GM23248 (cell line): ENCODE measurements at places on chromosomes 11 and 22. TPM values are rescaled to one million over a fixed set of nuclear protein-coding genes. Genes with fewer than 3 reads are reported as not detected.

DNA sequence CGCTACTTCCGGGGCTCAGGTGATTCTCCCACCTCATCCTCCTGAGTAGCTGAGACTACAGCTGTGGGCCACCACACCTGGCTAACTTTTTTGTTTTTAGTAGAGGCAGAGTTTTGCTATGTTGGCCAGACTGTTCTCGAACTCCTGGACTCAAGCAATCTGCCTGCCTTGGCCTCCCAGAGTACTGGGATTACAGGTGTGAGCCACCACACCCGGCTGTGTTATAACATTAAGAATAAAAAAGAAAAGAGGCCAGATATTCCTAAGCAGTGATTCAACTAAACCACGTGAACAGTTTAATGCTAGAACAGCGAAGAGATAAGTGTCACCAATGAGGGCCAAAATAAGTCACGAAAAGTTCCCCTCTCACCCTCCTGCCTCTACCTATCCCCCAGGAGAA, 3.7 kb downstream of the PRDM10 start:
- H3K36me3 ChIP-seq = no peaks in the 10 kb centered on the region
- H3K4me1 ChIP-seq = peaks cover 10% of the 10 kb centered on the region
- H3K27me3 ChIP-seq = no peaks in the 10 kb centered on the region

DNA sequence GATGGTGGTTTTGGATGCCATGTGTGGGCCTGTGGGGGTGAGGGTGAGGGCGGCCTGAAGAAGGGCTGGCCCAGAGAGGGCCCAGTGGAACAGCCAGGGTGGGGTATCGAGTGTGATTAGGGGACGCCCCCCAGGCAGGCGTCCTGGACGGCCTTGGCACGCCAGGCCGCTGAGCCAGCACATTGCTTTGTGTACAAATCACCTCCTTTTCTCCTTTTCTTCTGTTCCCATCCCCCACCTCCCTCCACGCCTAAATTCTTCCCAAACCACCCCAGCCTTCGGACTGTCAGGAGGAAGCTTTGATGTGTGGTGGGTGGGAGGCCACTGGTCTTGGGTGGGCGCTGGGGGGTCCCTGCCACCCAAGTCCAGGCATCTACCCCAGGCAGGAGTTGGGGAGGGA, 7.8 kb upstream of the CD248 start:
- H3K27me3 ChIP-seq = no peaks in the 10 kb centered on the region
- peaks cover 57% of the 10 kb centered on the region for H3K4me1 ChIP-seq
- H3K27ac ChIP-seq = peak overlapping the region; percentile 73
- H3K4me3 ChIP-seq = no peak overlapping the region
- no peaks in the 10 kb centered on the region for H3K36me3 ChIP-seq

- H3K27me3 ChIP-seq = no peaks in the 10 kb centered on the region
- no peak overlapping the region for H3K4me3 ChIP-seq
- H3K36me3 ChIP-seq = no peaks in the 10 kb centered on the region
- H3K27ac ChIP-seq = no peak overlapping the region
- peaks cover 7% of the 10 kb centered on the region for H3K4me1 ChIP-seq
- DNase-seq = no peak
Observed at GRCh38 chr22:46574438-46574992, 37.1 kb upstream of the CELSR1 start.

DNA sequence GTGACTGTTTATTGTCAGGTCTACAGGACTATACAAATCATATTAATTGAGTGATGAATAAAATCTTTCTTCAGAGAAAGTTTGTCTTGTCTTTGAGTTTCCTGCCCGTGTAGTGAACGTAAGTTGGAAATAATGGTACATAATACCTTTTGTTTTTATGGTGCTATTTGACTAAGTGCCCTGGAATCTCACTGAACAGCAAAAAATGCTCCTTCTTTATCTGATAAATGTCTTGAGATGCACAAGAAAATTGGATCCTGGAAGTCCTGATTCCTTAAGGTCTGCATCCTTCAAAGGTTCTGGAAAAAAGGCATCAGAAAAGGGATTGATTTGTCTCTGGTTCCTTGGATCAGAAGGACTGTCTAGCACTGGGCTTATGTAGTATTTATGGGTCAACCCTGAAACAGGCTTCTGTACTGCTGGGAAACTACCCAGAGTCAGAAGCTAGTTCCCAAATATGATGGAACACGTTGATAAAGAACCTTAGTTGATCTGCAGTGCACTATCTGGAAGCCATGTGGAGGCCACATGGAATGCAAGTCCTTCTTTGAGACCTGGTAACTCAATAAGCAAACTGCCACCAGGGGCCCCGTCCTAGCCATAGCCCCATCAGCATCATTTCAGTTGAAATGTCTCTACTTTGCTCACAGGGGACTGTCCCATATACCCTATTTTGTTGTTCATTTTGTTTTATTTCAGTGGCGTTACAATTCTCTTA, 100.6 kb upstream of the CD44 start:
- H3K4me1 ChIP-seq = peaks cover 42% of the 10 kb centered on the region
- no peaks in the 10 kb centered on the region for H3K27me3 ChIP-seq
- H3K4me3 ChIP-seq = no peak overlapping the region
- no peaks in the 10 kb centered on the region for H3K36me3 ChIP-seq
- no peak for DNase-seq

DNA sequence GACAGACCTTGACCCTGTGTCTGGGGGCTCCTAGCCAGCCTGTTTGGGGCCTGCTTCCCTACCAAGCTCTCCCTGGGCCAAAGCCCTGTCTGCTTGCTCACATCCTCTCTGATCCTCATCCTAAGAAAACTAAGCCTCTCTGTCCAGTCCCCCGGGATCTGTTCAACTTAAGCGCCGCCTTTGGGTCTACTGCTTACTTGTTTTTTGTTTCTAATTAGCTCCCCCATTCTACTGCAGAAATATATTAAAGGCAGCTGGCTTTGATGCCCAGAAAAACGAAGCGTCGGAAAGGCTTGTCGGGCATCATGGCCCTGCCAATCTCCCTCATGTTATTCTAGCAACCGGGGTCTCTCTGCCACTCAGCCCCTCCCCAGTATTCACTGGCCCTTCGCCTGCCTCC, 3.4 kb downstream of the DSCAML1 start:
- H3K4me1 ChIP-seq = no peaks in the 10 kb centered on the region
- no peak overlapping the region for H3K4me3 ChIP-seq
- DNase-seq = no peak
- peaks cover 42% of the 10 kb centered on the region for H3K27me3 ChIP-seq

DNA sequence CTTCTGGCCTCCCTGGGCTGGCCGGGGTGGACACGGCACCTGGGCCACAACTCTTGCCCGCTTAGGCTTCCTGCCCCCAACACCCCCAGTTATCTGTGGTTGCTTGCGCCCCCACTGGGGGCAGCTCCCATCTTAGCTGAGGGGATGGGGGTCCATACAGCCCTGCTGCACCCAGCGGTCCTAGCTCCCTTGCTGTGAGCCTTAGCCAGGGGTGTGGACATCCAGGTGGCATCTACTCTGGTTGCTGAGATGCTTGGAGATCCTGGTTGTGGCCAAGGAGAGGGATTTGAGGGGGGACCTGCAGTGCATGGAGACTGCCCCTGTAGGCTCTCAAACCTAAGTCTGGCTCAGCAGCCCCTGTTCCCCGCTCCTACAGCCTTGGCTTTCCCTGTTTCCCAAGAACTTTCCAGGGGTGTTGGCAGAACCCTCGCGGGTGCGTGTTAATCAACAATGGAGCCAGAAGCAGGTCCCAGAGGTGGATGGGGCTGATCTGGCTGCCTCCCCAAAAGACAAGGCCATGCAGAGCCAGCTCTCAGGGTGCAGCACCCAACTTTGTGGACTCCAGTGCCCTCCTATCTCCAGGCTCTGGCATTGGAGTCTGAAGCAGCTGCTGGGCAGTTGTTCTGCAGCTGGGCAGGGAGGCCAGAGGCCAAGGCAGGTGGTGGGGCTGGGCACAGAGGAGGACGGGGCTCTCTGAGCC, 3.3 kb downstream of the KCNQ1 start:
- peaks cover 44% of the 10 kb centered on the region for H3K27me3 ChIP-seq
- no peaks in the 10 kb centered on the region for H3K36me3 ChIP-seq
- no peak overlapping the region for H3K4me3 ChIP-seq
- no peaks in the 10 kb centered on the region for H3K4me1 ChIP-seq

DNA sequence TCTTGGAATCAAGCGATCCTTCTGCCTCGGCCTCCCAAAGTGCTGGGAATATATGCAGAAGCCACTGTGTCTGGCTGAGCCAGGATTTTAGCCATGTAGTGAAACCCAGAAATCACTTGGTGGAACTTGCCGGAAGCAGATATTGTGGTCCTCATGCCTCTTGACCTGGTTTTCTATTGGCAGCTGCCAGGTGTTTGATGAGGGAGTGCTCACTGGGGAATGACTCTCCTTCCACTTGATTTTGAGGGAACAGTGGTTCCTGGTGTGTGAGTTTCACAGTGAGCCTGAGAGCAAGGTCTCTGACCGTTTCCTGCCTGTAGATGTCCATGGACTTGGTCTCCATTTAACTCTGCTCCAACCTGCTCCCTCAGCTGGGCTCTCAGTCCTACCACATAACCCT, 34.7 kb upstream of the ELF5 start:
- H3K4me1 ChIP-seq = no peaks in the 10 kb centered on the region
- DNase-seq = no peak
- no peak overlapping the region for H3K4me3 ChIP-seq
- no peaks in the 10 kb centered on the region for H3K36me3 ChIP-seq

- H3K4me3 ChIP-seq = no peak overlapping the region
- DNase-seq = no peak
- no peaks in the 10 kb centered on the region for H3K27me3 ChIP-seq
- peaks cover 34% of the 10 kb centered on the region for H3K4me1 ChIP-seq
Observed at GRCh38 chr22:40198733-40199132, 21.0 kb downstream of the TNRC6B start.

DNA sequence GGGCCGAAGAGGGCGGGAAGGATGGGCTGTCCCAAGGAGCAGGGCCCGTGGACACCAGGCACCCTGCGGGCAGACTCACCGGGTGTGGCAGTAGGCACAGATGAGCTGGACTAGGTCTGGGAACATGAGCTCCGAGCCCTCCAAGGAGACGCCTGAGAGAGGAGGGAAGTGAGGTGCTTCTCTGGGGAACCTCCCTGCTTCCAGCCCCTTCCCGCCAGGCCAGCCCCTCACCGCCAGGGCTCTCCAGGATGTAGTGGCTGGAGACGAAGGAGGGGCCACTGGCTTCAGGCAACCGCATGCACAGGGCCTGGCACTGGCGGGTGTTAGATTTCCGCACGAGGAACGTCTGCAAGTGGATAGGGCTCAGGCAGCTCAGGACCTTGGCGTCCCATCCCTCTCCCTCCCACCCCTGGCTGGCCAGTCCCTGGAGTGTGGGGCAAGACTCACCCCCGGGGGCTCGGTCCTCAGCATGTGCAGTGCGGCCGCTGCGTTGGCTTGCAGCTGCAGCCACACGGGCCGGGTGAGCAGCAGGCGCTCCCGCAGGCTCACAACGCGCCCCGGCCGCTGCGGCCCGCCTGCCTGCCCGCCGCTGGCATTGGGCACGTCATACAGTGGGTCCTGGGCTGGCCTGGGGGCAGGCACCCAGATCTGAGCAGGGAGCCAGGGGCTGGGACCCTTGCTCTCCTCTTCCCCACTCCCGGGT, 552 bp downstream of the RIN1 start:
- DNase-seq = peak; percentile 80
- peaks cover 10% of the 10 kb centered on the region for H3K4me1 ChIP-seq
- H3K27ac ChIP-seq = peak overlapping the region; percentile 99
- H3K4me3 ChIP-seq = peak overlapping the region; percentile 91
- H3K36me3 ChIP-seq = no peaks in the 10 kb centered on the region; the same call in 1 of the 2 replicates
- H3K27me3 ChIP-seq = no peaks in the 10 kb centered on the region

GRCh38 chr11:120125024-120125423, 12.9 kb downstream of the TRIM29 start:
- H3K27me3 ChIP-seq = no peaks in the 10 kb centered on the region
- H3K4me1 ChIP-seq = peaks cover 20% of the 10 kb centered on the region
- peak; percentile 85 for DNase-seq
- no peak overlapping the region for H3K27ac ChIP-seq
- no peak overlapping the region for H3K4me3 ChIP-seq

GRCh38 chr22:31447337-31447736, 42.3 kb downstream of the EIF4ENIF1 start:
- H3K4me3 ChIP-seq = no peak overlapping the region
- peaks cover 18% of the 10 kb centered on the region for H3K36me3 ChIP-seq
- peak; percentile 13 for DNase-seq
- H3K27me3 ChIP-seq = no peaks in the 10 kb centered on the region
- 0 out of 2 replicates have a peak, but pooled peaks cover 4% of the 10 kb centered on the region for H3K4me1 ChIP-seq

DNA sequence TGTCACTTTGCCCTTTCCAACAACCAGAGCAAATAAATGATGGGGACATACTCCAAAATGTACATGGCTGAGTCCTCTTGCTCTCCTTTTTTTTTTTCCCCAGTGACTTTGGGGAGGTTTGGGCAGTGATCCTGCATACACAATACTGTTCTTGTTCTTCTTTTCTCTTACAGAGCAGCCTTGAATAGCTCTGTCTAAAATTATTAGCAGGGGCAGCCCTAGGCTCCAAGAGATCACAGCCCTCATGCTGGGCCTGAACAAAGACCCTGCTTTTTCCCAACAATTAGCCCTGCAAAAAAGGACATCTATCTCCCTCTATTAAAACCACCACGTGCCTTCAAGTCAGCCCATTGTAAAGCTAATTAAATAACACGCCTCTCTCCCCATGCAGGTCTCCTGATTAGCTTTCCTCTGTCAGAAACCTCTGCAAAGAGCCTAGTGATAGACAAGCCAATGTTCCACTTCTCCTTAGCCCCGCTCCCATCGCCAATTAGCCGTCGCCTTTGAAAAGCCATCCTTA, 54.7 kb downstream of the ETS1 start:
- no peak for DNase-seq
- no peaks in the 10 kb centered on the region for H3K36me3 ChIP-seq
- no peaks in the 10 kb centered on the region for H3K27me3 ChIP-seq
- H3K4me3 ChIP-seq = no peak overlapping the region
- H3K27ac ChIP-seq = no peak overlapping the region
- peaks cover 18% of the 10 kb centered on the region for H3K4me1 ChIP-seq

GRCh38 chr22:37431366-37431765, 4.1 kb upstream of the ELFN2 start:
- peak overlapping the region; percentile 49 for H3K27ac ChIP-seq
- peaks cover 12% of the 10 kb centered on the region for H3K4me1 ChIP-seq
- peak; percentile 17 for DNase-seq
- no peak overlapping the region for H3K4me3 ChIP-seq
- H3K27me3 ChIP-seq = no peaks in the 10 kb centered on the region

- DNase-seq = no peak
- 0 out of 2 replicates have a peak, but pooled peaks cover 8% of the 10 kb centered on the region for H3K4me1 ChIP-seq
- no peak overlapping the region for H3K27ac ChIP-seq
- no peaks in the 10 kb centered on the region for H3K27me3 ChIP-seq
- no peaks in the 10 kb centered on the region for H3K36me3 ChIP-seq
- H3K4me3 ChIP-seq = no peak overlapping the region
Observed at GRCh38 chr11:83611600-83611999, 325.4 kb upstream of the CCDC90B start.

DNA sequence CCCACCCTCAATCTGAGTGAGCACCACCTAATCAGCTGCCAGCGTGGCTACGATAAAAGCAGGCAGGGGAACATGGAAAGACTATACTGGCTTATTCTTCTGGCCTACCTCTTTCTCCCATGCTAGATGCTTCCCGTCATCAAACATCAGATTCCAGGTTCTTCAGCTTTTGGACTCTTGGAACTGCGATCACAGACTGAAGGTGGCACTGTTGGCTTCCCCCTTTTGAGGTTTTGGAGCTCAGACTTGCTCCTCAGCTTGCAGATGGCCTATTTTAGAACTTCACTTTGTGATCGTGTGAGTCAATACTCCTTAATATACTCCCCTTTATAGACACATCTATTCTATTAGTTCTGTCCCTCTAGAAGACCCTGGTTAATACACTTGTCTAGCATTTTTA, 543.7 kb upstream of the RAG2 start:
- no peak overlapping the region for H3K4me3 ChIP-seq
- no peaks in the 10 kb centered on the region for H3K27me3 ChIP-seq
- H3K36me3 ChIP-seq = no peaks in the 10 kb centered on the region
- DNase-seq = no peak

ARSA gene
- polyA plus RNA-seq = 31.7 and 32.9 TPM in 2 replicates

MMP12 gene
- polyA plus RNA-seq = 0.19 and 0.41 TPM in 2 replicates

BACE1-AS gene
- 6.6 and 7.0 TPM in 2 replicates for polyA plus RNA-seq

NUDT8 gene
- polyA plus RNA-seq = 4.1 TPM in 2 replicates

SYT7 gene
- polyA plus RNA-seq = 0.40 and 0.72 TPM in 2 replicates

CWC15 gene
- polyA plus RNA-seq = 70.3 and 76.6 TPM in 2 replicates
